Hepatic stellate cell (primary cell): ENCODE measurements at places on chromosomes 13 and 19.

GRCh38 chr13:50244355-50244712 is 229.1 kb downstream of the KCNRG start:
- DNase-seq = no peak

DNA sequence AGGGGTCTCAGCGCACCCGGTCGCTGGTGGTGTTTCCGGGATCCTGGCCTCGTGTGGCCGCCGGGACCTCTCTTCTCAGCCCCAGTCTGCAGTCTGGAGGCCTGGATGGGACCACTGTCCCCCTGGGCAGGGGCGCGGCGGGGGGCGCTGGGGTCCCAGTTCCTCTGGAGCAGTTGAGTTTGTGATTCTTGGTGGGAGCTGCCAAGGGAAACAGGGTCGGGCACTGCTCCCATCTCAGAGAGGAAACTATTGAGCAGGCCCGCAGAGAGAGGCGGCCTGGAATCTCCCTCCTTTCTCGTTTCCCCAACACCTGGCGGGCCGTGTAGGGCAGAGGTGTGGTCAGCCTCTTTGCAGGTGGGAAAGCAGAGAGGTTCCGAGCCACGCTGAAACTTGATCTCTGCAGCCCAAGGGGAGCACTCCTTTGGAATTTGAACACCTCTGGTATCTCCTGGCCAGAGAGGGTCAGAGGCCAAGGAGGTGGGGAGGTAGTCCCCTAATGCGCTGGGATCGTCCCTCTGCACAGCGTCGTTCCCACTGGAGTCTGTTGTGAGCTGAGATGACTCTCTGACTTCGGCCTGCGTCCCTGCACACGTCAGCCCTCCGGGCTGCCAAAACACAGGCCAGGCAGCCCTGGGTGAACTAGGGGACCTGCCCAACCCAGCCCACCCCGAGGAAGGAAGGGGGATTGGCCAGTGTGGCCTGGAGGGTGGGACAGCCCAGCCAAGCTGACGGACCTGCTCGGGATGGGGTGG is 741 bp downstream of the PLEKHF1 start:
- DNase-seq = peak; percentile 66

DNA sequence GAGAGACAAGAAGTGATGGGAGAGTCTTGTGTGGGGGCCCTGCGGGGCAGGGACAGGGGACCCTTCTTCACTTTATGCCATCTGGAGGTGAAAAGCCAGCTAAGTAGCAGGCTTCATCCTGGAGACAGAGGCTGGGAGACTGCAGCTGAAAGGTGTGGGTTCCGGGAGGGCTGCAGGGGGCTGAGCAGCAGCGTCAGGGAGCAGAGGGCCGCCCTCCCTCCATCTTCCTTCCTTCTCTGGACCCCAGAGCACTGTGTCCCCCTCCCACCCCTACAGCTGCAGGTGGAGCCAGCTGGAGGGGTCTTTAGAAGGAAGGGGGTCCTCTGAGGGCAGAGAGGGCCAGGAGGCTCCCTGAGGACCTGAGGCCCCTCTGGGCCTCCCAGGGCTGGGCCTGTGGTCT is 96.6 kb downstream of the WTIP start:
- DNase-seq = no peak

DNA sequence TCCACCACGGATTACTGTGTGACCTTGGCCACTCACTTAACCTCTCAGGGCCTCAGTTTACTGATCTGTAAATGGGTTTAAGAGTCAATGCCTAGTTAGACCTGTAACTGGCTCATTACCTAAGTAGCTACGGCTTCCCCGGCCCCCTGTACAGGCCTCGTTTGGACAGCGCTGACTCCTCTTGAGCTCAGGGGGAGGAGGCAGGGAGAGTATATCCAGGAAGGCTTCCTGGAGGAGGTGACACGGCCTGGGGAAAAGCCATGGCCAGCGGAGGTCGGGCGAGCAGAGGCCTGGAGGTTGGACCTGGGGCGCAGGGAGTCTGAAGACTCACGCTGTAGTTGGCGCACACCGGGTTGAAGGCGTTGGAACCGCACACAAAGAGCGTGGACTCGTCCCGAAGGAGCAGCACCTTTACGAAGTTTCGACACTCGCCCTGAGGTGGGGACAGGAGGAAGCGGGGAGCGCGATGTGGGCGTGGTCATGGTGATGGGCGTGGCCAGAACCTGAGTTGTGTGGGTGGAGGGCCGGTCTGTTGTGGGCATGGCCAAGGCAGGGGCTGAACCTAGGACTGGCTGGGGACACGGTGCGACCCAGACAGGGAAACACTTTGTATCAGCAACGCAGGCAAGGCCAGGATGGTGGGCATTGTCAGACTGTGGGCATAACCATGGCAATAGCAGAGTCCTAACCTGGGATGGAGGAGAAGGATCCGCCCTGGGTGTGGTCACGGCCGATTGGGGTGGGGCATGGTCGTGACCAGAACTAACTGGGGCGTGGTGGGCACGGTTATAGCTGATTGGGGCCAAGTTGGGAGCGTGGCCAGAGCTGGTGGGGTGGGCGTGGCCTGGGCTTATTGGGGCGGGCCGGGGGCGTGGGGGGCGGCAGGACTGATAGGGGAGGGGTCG is 3.6 kb downstream of the SEMA6B start:
- no peak for DNase-seq

GRCh38 chr13:76993021-76993420 is 1.1 kb downstream of the CLN5 start:
- peak; percentile 15 for DNase-seq

GRCh38 chr19:52670046-52670445 is 31.9 kb upstream of the ZNF83 start:
- DNase-seq = no peak

DNA sequence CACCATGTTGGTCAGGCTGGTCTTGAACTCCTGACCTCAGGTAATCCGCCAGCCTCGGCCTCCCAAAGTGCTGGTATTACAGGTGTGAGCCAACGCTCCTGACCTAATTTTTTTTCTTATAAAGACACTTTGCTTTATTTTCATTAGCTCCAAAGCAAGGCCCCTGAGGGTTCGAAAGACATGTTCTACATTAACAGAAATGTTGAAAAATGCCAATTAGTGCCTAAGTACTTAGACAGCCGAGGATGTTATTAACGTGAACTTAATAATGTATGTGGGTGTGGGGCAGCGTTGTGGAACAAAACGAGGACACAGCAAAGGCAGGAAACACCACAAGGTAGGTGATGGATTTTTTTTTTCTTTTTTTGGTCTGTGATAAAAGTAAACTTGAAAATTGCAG is 82.4 kb downstream of the COL4A1 start:
- no peak for DNase-seq

- DNase-seq = no peak
These were observed 8.5 kb downstream of the CCDC8 start for GRCh38 chr19:46404753-46405468.

DNA sequence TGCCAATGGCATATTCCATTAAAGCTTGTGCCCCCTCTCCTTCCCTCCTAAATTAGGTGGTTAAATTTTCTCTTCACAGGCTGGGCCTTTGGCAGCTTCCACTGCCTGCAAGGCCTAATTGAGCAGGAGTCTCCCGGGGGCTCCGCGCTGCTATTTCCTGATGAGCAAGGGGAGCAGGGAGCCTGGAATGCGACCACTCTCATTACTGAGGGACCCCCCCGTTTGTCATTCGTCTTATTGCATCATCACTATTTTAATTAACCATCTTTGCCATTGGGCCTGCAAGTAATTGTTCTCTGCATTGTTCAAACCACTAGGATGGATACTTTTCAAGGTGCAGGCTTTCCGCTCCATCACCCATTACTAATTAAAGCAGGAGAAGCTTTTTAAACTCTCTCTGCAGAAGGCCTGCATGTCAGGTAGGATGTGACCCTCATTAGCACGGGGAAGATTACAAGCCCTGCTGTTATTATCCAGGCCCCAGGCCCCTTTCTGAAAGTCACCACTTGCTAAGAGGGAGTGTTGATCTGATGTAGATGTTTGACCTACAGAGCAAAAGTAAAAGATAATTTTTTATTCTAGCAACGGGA is 142.3 kb downstream of the OXGR1 start:
- DNase-seq = no peak
